ENCODE measurements at places on chromosomes 11 and 22.

GRCh38 chr11:33703234-33703633 lies 2.6 kb upstream of the C11orf91 start:
- DNase-seq: no peak

DNA sequence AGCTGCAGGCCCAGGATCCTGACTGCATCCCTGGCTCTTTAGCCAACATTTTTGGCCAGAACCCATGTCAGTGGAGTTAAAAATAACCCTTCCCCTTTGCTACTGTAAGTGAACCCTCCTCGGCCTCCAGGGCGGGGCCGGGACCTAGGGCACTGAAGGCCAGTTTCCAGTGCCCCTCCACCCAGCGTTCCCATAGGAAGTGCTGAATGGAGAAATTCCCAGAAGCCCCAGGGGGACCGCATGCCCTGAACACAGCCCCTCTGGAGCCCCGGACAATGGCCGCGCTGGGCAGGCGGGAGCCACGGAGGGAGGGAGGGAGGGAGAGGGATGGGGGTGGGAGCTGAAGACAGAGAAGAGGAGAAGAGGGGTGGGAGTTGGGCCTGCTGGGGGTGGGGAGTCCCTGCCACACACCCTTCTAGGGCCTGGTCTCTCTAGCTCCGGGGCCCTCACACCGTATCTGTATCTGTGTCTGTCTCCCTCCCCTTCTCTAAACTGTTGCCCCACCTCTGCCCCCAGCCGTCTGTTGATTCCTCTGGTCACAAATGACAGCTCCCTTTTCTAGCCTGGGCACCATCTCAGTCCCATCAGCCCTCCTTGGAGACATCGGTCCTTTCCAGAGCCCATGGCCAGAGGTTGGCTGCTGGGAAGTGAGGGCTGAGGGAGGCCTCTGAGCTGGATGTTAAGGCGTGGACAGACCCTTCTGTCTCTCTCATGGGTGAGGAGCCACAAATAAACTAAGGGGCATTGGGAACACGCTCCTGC lies 10.9 kb downstream of the PDGFB start:
- no peak for DNase-seq

DNA sequence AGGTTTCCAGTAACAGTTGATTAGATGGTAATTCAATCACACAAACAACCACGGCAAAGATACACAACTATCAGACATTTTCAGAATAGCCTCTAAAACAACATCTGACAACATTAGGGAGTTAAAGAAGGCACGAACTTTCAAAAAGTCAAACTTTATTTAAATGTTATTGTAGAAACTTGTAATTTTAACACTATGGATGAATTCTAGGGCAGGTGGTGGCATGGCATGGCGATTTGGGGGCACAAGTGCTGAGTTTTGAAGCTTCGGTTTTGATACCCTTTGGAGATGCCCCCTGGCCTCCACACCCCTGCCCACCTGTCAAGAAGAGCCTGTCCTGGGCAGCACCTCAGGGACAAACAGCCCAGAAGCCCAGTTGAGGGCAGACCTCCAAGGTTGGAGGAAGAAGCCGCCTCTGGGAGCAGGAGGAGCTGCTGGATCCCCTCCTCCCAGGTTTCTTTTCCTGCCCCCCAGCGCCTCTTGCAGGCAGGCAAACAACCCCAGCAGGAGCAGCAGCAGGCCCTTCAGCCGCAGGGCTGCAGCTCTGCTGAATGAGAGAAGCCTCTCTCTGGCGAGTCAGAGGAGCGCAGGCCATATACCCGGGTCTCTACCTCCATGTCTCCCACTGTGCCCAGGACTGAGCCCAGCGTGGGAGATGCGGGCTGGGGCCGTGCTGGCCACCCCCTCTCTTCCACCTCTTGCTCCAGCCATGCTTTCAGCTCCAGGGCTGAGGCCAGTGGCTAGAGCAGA lies 102.1 kb upstream of the IGLL5 start:
- DNase-seq: no peak

- no peak for DNase-seq
Measured at GRCh38 chr22:44538051-44538450, 40.0 kb upstream of the RTL6 start.

DNA sequence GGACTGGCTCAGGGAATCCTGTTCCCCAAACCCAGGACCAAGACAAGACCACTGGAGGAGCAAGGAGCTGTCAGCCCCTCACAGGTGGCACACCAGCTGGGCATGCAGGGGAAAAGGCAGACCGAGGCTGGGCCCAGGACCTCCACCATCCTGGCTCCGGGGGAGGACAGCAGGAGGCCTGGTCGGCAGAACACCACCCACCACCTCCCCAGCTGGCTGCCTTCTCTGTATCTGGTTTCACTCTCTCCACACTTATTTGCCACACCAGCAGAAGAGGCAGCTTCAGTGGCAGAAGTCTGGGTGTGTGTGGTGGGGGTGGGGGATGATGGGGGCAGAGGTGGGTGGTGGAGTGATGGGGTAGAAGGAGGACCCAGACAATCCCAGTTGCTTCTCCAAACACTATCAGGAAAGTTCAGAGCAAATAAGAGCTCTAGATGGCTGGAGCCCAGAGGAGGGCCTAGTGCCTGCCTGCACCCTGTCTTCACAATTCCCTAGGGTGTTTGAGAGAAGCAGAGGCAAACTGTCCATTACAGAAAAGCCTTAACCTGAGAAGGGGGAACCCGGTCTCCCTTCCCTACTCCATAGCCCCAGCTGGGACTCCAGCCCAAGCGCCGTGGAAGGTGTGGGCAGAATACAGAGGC lies 51.9 kb upstream of the CDON start:
- no peak for DNase-seq

GRCh38 chr22:39215070-39215396 lies 29.7 kb downstream of the PDGFB start:
- no peak for DNase-seq

Measured in activated CD4-positive, CD25-positive, alpha-beta regulatory T cell treated with anti-CD3 and anti-CD28 coated beads, Interleukin-2, amount 50 U/mL, for 72 hours (primary cell).